ENCODE measurements at places on chromosomes 1 and 21.

- no peak for DNase-seq
Observed at GRCh38 chr1:247857985-247858619, 1.1 kb downstream of the TRIM58 start.

DNA sequence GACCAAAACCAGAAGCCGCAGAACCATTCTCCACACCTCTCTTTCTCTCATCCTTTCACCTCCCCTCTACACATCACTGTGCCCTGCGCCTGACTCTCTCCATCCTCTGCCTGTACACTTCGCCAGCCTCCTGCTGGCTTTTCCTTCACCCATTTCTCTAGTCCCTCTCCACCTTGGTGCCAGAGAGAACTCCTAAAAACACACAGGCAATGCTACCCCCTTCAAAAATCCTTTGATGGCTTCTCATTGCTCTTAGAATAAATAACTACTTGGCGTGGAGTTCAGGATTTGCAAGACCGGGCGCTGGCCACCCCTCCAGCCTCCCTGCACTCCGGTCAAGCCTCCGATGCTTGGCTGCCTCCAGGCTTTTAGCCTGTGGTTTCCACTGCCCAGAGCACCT is 8.6 kb downstream of the CRABP2 start:
- no peak for DNase-seq

DNA sequence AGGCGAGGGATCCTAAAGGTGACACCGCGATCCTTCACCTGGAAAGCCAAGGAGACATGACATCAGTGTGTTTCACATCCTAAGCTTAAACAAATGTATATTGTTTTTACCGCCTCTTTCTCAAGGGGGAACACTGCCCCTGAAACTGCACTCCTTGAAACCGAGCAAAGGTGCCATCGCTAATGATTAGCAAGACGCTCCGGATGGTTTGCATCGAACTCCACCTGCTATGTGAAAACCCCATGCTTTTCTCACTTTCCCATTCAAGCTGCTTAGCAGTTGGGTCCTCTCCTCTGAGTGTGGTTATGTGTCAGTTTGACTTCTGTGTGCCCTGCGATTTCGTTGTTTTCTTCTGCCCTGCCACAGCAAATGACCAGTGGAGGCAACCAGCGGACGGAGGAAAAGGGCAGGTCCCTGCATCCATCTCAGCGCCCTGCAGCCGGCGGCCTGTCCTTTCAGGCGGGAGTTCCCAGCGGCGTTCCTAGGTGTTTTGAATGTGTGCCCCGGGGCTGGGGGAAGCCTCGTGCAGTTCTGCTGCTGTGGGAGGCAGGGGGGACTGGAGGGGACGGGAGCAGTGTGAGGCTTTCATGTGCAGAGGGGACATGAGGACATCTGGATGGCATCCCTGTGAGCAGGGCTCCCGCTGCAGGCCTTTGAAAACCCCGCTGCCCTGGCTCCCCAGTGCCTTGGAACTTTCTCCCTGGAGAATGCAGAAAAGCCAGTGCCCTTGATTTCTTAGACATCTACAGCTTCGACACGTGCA is 16.1 kb downstream of the ZBTB18 start:
- DNase-seq = no peak

DNA sequence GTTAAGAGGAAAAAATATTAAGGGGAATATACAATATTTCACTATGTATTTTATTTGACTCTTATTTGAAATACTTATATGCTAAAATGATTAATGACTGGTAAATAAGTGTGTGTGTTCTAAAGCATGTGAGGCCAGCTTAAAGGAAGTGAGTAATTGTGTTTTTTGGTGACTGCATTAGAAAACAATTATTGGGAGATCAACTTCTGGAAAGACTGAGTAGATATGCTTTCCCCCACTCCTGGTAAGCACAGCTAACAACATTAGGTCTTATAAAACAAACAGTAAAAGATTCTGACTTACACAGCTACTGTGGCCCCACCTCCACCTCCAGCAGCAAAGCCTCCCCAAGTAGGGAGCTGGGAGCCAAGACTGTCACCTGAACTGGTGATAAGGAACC is 403.0 kb downstream of the SRGAP2C start:
- no peak for DNase-seq

GRCh38 chr1:51946300-51946699 is 44.2 kb downstream of the RAB3B start:
- DNase-seq = no peak

GRCh38 chr1:215584389-215584788 is 17.3 kb downstream of the KCTD3 start:
- DNase-seq = no peak

DNA sequence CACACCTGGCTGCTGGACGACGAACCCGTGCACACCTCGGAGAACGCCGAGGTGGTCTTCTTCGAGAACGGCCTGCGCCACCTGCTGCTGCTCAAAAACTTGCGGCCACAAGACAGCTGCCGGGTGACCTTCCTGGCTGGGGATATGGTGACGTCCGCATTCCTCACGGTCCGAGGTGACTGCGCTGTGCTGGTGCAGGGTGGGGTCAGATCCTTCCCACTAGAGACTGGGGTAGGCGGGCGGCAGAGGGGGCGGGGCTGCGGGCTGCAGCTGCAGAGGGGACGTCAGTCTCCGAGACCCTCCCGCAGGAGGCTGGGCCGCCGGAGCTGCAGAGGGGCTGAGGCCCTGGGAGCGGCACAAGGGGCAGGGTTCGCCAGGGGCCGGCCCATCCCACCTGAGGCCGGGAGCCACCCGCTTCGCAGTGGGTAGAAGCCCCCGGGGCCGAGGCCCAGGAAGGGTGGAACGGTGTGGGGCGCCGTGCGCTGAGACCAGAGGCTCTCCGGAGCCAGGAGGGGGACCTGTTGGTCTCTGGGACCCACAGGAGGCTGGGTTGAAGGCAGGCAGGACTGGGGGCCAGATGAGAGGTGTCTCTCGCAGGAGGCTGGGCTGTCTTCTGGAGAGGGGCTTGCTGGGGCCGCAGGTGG is 90.6 kb downstream of the TRIM11 start:
- no peak for DNase-seq

DNA sequence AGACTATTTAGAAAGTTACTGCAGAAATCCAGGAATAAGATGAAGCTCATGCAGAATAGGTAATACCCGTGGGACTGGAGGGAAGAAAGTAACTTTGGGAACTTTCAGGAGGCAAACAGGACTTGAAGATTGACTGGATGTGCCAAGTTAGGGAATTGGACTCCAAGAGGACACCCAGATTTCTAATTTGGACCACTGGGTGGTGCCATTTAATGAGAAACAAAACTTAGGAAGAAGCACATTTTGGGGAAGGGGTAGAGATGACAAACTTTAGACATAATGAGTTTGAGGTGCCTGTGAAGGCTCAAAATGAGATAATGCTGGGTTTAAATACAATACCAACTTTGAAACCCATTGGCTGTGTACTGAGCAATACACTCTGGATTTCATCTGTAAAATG is 3.3 kb upstream of the B4GALT3 start:
- DNase-seq = no peak

DNA sequence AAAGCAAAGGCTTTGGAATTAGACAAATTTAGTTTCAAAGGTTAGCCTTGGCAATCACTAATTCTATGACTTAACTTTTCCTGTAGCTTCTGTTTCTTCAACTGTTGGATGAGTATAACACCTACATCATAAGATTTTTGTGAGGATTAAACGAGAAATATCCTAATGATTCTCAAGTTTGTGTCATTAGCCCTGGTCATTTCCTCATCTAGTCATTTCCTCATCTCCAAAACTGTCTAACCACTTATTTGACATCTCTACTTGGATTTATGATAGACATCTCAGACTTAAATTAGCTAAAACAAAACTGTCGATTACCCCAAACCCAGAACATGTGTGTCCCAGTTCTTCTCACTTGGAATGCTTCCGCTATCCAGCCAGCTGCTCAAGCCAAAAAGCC is 80.2 kb upstream of the CHODL start:
- no peak for DNase-seq
